ENCODE measurements at places on chromosomes 5 and 9. TPM values are rescaled to one million over a fixed set of nuclear protein-coding genes. Genes with fewer than 3 reads are reported as not detected.

The PPP3R2 gene
- not detected for total RNA-seq

The SPINK13 gene
- not detected for total RNA-seq

The SLC6A3 gene
- total RNA-seq, result not detected

The GFI1B gene
- not detected for total RNA-seq

The NANS gene
- 55.9 TPM for total RNA-seq

The AK8 gene
- total RNA-seq, result not detected

The ADAMTS12 gene
- not detected for total RNA-seq

The PCDHA1 gene
- not detected for total RNA-seq

The KIF24 gene
- total RNA-seq, result 6.1 TPM

The C5orf34 gene
- total RNA-seq, result 24.2 TPM

The SMIM33 gene
- total RNA-seq, result 0.11 TPM

The EIF4E1B gene
- total RNA-seq, result not detected

The KLF4 gene
- total RNA-seq, result 1.8 TPM

The ACOT12 gene
- total RNA-seq, result not detected

The MVB12B gene
- 2.3 TPM for total RNA-seq

The PCDH1 gene
- total RNA-seq, result not detected

The PCDHB8 gene
- total RNA-seq, result not detected

The MYORG gene
- 4.6 TPM for total RNA-seq

The OR1L1 gene
- not detected for total RNA-seq

The GLDC gene
- total RNA-seq, result 2.5 TPM

The MACIR gene
- 9.3 TPM for total RNA-seq

The CARD9 gene
- total RNA-seq, result 1.7 TPM

The IFNA7 gene
- total RNA-seq, result not detected

The TNC gene
- total RNA-seq, result not detected

The CCL27 gene
- total RNA-seq, result 0.64 TPM

The ZNF879 gene
- total RNA-seq, result 2.7 TPM

The SLC9A3 gene
- total RNA-seq, result 1.6 TPM

The ANKRD34B gene
- not detected for total RNA-seq

Data from activated naive CD4-positive, alpha-beta T cell treated with anti-CD3 and anti-CD28 coated beads, Interleukin-2, amount 50 U/mL, for 72 hours (primary cell).